Gastroesophageal sphincter (tissue), 4 donors: ENCODE measurements at places on chromosomes 16 and 17. TPM values are rescaled to one million over a fixed set of nuclear protein-coding genes. Genes with fewer than 3 reads are reported as not detected.

DNA sequence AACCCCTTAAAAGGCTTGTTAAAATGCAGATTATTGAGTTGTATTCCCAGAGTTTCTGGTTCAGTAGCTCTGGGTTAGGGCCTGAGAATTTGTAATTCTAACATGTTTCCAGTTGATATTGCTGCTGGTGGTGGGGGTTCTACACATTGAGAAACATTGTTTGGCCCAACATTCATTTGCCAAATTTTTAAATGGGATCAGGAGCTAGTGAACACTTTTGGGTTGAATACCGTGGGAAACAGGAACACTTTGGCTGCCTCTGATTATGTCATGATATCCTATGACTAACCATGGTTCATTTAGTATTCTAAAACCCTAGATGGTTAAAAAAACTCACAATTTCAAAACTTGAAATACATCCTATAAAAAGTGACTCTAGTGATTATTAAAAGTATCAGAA lies 89.3 kb downstream of the RPGRIP1L start:
- ATAC-seq, result no peak
- no peaks in the 10 kb centered on the region for H3K27me3 ChIP-seq
- H3K27ac ChIP-seq, result no peak overlapping the region
- H3K36me3 ChIP-seq, result peaks cover 8% of the 10 kb centered on the region
- H3K4me1 ChIP-seq, result no peaks in the 10 kb centered on the region
- no peak overlapping the region for H3K4me3 ChIP-seq

DNA sequence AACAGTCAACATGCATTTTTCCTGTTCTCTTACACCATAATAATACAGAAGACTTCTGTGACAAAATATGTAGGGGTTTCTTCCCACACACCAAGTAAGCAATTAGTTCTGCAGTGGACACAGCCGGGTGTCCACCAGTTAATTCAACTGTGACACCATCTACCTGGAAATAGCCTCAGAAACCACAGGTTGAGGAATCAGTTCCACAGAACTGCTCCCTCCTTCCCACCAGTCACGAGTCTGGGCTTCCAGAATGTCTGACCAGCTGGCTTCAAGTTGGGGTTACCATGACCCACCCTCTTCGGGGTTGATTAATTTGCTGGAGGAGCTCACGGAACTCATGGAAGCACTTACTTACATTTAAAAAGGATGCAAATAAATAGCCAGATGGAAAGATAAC lies 13.6 kb upstream of the CCL5 start:
- H3K36me3 ChIP-seq, result no peaks in the 10 kb centered on the region
- ATAC-seq, result no peak
- no peaks in the 10 kb centered on the region for H3K27me3 ChIP-seq
- no peak overlapping the region for H3K4me3 ChIP-seq

DNA sequence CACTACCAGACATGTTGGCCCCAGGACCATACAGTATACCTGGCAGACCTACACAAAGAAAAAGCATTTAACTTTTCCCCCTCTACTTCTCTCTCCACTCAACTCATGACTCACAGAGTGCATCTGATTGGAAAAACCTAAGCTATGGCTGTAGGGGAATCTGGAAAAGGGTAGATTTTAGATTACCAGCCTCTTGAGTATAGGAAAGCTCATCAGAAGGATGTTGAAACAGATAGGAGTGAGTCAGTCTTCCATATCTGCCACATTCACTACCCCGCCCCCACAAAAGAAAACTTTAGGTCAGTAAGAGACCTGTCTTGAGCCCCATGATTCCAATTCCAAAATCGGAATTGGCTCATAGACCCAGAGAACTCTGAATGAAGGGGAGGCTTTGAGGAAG lies 12.3 kb downstream of the KRT9 start:
- H3K4me1 ChIP-seq, result no peaks in the 10 kb centered on the region
- no peak overlapping the region for H3K27ac ChIP-seq
- H3K4me3 ChIP-seq, result no peak overlapping the region
- no peaks in the 10 kb centered on the region for H3K36me3 ChIP-seq
- H3K27me3 ChIP-seq, result peaks cover 47% of the 10 kb centered on the region

GRCh38 chr16:84284154-84284722 lies 10.4 kb upstream of the WFDC1 start:
- H3K27ac ChIP-seq, result peak overlapping the region; percentile 60
- peak; percentile 85 for ATAC-seq
- H3K36me3 ChIP-seq, result no peaks in the 10 kb centered on the region
- H3K4me3 ChIP-seq, result no peak overlapping the region
- peaks cover 41% of the 10 kb centered on the region for H3K4me1 ChIP-seq

Gene SCARF1
- total RNA-seq, result 8.9 TPM
